ENCODE measurements at places on chromosomes 3 and 15.
A peak's percentile ranks its signal among the peaks of the same experiment; 100 is the strongest.

DNA sequence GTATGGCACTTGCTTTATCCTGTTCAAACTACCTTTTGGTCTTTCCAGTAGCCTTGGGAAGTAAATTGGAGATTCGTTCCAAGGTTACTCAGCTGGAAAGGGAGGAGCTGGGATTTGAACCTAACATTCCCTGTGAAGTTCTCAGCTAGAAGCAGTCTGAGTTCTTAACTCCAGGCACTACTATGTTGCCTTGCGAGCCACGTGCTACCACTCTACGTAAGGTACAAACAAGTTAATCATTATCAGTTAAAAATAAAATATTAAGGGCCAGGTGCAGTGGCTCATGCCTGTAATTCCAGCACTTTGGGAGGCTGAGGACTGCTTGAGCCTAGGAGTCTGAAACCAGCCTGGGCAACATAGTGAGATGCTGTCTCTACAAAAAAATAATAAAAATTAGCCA lies 30.7 kb upstream of the CDCP1 start:
- DNase-seq: no peak

DNA sequence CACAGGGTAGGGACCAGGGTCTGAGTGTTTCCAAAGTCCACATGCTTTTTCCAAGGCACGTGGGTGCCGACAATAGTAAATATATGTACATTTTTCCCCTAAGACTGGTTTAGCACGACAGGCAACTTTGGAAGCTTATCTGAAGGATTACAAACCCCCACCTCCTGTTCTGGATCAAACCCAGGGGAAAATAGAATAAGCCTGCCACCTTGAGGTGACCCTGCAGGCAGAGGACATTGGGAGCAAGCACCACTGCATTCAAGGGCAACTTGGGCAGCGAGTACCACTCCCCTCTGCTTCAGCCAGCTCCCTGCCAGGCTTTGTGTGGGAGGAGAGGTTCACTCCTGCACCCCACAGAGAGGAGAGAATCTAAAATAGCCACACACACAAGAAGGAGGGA lies 44.8 kb downstream of the KBTBD12 start:
- DNase-seq: no peak

GRCh38 chr3:43726521-43726920 lies 35.8 kb downstream of the ABHD5 start:
- no peak for DNase-seq

GRCh38 chr15:97979140-97979520 lies 18.6 kb downstream of the ARRDC4 start:
- no peak for DNase-seq

- no peak for DNase-seq
Observed at GRCh38 chr15:93462690-93463089, 373.7 kb upstream of the RGMA start.

GRCh38 chr3:171231361-171231760 lies 204.8 kb upstream of the SLC2A2 start:
- DNase-seq: no peak

GRCh38 chr15:50774450-50774849 lies 8.9 kb upstream of the SPPL2A start:
- DNase-seq: no peak

DNA sequence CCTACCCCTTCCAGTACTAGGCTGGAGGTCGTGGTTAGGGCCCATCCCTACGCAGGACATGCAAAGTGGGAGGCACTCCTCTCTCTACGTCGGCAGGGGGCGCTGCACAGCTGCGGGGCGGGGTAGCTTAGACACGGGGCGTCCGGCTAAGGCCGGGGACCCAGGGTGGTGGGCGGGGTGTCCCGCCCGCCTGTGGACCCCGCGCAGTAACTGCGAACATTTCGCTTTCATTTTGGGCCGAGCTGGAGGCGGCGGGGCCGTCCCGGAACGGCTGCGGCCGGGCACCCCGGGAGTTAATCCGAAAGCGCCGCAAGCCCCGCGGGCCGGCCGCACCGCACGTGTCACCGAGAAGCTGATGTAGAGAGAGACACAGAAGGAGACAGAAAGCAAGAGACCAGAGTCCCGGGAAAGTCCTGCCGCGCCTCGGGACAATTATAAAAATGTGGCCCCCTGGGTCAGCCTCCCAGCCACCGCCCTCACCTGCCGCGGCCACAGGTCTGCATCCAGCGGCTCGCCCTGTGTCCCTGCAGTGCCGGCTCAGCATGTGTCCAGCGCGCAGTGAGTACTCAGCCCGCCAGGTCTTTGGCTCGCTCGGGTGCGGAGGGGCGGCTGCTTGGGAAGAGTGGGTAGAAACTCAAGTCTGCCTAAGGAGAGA lies at the start of gene IL12A:
Gene IL12A (plus strand): TSS at position 219 of the 655 bp plus-strand sequence.
- DNase-seq: peak; percentile 75

- no peak for DNase-seq
Observed at GRCh38 chr3:88267441-88267840, 117.7 kb downstream of the C3orf38 start.

- no peak for DNase-seq
Observed at GRCh38 chr15:39907216-39907615, 12.8 kb downstream of the GPR176 start.

DNA sequence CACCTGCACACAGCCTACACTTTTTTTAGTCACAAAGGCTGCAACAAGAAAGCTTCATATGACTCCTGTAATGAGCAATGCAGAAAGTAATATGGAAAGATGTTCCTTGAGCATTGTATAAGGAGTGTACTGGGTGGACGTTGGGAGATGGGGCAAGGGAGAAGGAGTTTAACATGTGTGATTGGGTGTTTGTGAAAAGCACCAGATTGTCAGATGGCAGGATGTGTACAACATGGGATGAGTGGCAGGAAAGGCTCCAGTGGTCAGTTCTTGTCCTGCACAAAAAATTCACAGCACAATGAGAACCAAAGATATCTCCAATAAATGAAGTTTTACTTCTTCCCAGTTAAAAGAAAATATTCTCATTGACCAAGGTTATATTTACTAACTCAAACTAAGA lies 255.1 kb downstream of the EPHA3 start:
- no peak for DNase-seq

DNA sequence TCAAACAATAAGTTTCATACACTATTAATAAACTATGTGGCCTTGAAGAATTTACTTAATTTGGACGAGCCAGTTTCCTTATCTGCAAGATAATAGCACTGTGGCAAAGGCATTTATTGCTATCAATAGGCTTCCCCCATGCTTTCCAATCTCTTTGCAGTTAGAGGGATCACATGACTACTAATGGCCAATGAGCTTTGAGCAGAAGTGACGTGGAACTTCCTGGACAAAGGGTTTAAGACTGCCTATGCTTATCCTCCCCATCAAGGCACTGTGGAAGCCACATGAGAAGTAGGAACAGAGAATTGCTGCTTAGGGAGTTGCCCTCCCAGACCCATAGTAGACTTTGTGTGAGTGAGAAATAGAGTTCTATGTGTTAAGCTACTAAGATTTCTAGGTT lies 16.7 kb upstream of the ZMAT3 start:
- DNase-seq: no peak

DNA sequence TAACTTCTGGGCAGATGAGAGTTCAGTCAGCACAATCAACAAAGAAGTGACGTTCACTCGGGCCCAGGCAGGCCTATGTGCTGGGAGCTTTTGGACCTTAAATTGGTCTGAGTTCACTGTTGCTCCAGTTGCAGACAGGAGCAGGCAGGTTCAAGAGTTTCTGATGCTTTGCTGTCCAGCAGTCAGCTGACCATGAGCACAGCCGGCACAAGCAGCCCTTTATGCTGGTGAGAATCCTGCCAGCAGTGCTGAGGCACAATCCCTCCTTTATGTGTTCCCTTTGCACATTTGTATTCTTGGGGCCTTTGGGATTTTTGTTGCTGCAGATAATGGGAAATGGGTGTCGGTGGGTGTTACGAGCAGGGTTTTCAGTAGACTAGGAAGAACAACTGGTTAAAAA lies 81.2 kb upstream of the GOLGA8J start:
- DNase-seq: no peak

- DNase-seq: no peak
Observed at GRCh38 chr3:49536875-49537533, 17.3 kb upstream of the BSN start.

GRCh38 chr3:158539414-158540014 lies 31.5 kb upstream of the MLF1 start:
- DNase-seq: peak; percentile 22

DNA sequence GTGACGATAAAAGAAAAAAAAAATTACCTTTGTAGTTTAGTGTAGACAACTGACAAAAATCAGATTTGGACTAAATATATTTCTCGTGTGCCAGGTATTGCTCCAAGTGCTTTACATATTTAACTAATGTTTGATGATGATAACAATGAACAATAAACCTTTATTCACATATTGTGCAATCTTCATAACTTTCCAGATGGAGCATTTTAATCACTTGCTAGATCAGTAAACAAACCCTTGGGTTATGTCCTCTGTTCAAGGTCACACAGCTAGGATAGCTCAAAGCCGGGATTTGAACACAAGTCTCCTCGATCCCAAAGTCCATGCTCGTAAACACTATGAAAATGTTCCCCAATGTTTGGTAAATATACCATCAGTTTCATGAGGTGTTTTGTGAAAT lies 14.5 kb downstream of the NCEH1 start:
- DNase-seq: no peak

- DNase-seq: no peak
Observed at GRCh38 chr3:134628884-134629283, 21.9 kb downstream of the KY start.

GRCh38 chr15:65867244-65867643 lies 2.0 kb upstream of the RAB11A start:
- DNase-seq: no peak

DNA sequence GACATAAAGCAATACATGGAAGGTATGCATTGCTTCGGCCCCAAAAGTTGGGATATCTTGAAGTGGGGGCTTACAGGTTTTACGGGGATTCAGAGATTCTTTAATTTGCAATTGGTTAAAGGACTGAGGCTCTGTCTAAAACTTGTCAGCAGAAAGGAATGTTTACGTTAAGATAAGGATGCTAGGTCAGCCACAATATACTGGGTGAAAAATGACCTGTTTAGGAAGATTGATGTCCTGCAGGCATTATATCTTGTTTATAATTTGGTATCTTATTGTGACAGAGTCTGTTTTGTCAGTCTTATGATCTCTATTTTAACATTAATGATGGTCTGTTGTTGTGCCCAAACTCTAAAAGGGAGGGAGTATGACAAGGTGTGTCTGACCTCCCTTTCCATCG lies 15.3 kb upstream of the CCNDBP1 start:
- no peak for DNase-seq

DNA sequence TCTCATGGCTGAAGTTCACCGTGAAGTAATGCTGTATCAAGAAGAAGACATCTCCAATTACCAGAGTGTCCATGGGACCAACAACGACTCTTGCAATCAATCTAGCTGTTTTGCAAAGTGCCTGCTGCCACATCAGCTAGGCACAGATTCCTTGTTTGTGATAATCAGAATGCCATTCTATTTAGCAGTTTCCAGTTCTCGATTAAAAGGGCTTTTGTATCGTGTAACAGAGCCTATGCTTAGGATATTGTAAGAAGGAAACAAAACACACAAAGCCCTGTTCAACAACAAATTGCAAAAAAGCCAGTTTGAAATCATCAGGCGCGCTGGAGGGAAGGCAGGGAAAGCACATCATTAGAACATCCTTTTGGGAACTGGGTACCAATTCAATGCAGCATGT lies 26.1 kb downstream of the RASGRF1 start:
- DNase-seq: no peak

DNA sequence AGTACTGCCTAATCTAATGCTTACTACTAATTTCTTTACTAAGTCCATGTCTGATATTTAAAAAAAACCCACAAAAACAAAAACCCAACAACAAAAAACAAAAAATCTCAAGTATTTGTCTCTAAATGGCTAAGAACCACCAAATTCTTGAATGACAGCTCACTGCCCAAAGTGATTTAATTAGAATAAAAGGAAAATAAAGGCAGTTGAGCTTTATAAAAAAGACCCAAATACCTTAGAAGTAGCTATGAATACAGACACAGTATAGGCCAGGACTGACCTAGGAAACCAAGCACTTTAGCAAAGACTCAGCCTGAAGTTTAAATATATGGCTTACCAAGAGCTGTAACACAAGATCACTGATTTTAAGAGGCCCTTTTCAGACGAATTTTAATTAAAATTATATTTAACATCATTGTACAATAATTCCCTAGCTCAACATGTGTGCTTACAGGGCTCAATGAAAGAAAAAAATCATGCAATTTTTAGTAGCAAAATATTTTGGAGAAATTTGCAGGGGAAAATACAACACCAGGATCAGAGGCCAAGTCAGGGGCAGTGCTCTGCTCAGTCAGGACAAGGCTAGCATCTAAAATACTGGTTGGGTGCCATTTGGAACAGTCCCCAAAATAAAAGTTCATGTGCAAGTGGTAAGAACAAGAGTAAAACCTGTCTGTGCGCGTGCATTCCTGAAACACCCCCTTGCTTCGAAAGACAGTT lies 24.8 kb downstream of the UQCC5 start:
- DNase-seq: no peak

GRCh38 chr15:91142106-91142744 lies 42.2 kb downstream of the SV2B start:
- DNase-seq: no peak

DNA sequence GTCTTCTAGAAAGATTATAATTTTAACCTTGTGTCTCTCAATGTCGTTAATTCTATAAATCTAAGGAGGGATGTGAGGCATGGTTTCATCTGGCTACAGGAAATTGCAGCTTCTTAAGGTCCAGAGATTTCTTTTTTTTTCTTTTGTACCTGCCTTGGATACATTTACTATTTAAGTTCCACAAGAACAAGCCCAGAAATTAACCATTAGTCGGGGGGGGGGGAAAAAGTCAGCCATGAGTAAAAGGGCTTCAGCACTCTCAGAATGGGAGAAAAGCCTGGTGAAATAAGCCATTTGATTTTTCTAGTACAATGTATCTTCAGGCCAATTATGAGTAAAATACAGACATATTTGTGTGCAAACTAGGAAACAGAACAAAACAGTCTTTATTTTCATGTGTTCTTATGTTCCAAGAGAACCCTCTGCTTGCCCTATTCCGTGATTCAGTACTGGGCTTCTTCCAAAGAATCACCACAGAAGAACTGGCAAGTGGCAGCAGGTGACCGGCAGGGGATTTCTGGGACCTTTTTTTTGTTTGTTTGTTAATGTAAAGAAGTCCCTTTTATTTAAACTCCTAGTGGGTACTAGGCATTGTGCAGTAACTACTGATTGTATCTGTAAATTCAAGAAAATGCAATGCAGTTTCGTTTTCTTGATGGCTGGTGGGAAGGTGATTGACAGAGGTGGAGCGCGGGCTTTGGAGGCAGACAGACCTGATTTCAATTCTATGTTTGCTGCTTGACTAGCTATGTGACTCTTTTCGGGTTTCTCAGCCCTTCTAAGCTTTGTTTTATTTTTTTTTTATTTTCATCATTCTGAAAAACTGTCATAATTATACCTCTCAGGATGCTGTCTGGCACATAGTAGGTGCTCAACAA lies 82.5 kb downstream of the PEX5L start:
- DNase-seq: no peak

GRCh38 chr15:79987969-79988368 lies 17.0 kb upstream of the BCL2A1 start:
- no peak for DNase-seq

GRCh38 chr3:33439546-33440327 lies 468 bp downstream of the UBP1 start:
- peak; percentile 13 for DNase-seq

All from activated T-cell treated with anti-CD3 and anti-CD28 coated beads for 4 hours (primary cell).